Stimulated activated CD4-positive, alpha-beta T cell treated with anti-CD3 and anti-CD28 coated beads, Interleukin-12 subunit alpha, Interleukin-12 subunit beta, amount 100 ng/mL, for 4 hours (primary cell): ENCODE measurements at places on chromosomes 13 and 19.
A peak's percentile ranks its signal among the peaks of the same experiment; 100 is the strongest.

DNA sequence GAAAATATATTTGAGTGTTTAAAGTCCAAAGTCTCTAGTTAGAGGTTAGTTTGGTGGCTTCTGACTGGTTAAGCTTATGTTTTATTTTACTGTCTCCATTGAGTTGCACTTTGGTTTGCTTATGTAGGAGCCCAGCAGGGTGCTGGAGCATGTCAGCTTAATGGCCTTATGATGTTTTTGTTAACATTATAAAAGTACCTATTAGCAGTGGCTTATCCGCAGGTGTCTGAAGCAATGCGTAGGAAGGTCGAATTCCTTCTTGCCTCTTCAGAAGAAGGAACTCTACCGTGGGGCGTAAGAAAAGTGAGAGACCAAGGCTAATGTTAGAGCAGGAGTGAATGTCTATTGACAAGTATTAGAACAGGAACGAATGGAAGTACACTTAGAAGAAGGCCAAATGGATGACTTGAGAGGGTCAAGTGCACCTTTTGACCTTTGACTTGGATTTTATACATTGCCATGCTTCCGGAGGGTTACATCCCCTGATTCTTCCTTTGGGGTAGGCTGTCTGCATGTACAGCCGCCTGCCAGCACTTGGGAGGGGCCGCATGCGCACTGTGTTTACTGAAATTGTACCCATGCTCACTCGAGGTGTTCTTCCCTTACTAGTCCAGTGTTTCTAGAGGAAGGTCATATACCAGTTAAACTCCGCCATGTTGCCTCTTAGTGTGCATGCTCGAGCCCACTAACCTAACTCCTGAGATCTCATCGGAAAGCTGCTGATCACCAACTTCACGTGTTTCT lies 793.9 kb upstream of the PCDH9 start:
- DNase-seq = no peak

- DNase-seq = no peak
These were observed 32.7 kb downstream of the VSTM1 start for GRCh38 chr19:54030895-54031586.

DNA sequence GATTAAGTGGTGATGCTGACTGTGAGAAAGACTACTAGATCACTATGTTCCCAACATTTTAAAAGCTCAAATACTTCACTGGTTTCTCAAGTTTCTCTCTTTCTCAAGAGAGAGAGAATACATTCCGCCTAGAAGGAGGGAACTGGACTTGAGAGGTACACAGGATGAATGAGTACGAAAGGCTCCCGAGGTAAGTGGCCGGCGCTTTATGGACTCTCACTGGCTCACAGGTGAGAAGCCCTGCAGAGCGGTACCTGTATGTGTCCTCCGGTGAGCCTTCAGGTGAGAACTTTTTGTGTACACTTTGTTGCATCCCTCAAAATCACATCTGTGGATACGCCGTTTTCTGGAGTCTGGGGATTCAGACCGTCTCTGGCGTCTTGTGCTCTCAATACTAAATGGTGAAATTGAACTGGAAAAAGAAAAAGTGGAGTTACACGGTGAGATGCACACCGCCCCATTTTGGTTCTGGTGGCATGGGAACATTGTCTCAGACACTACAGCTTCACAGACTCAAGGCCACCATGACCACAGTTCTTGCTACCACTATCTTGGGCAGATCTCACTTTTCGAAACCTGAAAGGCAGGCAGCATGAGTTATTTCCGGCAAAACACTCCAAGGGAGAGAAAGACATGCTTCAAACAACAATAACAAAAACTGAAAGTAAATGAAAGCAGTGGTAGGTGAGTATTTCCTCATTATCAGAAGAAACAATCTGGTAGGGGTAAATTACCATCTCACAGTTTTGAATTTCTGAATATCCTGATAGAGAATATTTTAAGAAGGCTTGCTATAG lies 418.9 kb downstream of the KLF12 start:
- DNase-seq = peak; percentile 12

- DNase-seq = no peak
These were observed 14.9 kb upstream of the KIR3DL3 start for GRCh38 chr19:54709212-54709948.

- no peak for DNase-seq
These were observed 348.3 kb downstream of the LIG4 start for GRCh38 chr13:107866941-107867623.

DNA sequence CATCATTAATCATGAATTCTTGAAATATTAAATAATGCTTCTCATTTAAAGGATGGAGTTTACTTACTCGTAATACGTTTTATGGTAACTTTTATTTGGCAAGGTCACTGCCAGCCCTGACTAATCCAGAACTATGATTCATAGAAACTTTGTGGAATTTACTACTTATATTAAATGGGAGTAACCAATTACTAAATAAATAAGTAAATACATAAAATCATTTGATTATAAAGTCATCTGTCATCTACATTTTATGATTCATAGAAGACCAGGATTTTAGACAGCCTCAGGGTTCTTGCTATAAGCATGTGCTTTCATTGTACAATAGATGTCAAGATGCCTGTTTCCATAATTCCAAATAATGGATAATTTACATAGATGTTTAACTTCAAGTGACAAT lies 611.1 kb downstream of the TBC1D4 start:
- DNase-seq = no peak

DNA sequence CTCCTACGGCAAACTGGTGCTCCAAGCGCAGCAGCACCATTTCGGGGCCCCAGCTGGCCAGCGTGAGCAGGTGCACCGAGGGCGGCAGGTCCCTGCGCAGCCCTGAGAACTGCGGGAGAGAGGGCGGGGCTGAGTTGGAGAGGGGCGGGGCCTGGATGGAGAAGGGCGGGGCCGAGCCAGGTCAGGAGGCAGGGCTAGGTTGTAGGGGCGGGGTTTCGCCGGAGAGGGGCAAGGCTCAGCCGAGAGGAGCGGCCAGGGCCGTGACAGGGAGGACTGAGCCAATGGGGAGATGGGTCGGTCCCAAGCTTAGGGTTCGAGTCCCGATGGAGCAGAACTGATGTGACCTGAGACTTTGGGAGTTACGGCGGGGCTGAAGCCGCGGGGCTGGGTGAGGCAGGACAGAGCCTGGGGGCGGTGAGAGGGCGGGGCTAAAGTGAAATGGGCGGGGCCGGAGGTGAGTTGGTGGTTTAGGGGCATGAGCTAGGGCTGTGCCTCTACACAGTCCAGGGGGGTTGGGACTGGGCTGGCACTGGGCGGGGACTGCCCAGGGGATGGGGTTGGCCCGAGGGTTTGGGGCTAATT lies 19.0 kb downstream of the MAN2B1 start:
- DNase-seq = peak; percentile 26

- no peak for DNase-seq
These were observed 485 bp downstream of the CPAMD8 start for GRCh38 chr19:17025991-17026658.

DNA sequence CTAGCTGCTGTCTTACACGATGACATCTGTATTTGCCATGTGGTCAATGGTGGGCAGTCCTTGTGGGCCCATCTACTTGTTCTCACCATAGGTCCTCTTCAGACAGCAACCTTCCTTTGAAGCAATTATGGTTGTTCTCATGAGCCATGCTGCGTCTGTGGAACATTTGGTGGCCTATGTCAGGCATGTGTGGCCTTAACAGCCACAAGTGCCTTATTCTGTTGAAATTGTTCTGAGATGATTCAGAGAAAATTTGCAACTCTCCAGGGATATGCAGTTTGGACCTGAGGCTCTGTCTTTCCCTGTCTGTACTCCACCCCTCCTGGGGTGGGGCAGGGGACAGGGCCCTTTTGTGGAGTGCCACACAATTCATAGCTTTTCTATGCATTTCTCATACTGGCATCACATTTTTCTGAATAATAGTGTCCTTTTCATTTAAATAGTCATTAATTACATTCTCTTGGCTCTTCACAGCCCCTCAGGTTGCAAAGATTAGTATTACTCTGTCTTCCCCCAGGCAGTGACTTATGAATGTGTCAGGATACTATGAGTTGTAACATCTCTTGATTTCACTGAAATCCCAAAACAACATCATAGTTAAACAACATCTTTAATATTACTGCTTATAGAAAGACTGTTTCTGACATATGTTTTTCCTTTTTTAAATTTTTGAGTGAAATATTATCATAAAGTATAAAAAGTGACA lies 102.1 kb downstream of the ITGBL1 start:
- no peak for DNase-seq

DNA sequence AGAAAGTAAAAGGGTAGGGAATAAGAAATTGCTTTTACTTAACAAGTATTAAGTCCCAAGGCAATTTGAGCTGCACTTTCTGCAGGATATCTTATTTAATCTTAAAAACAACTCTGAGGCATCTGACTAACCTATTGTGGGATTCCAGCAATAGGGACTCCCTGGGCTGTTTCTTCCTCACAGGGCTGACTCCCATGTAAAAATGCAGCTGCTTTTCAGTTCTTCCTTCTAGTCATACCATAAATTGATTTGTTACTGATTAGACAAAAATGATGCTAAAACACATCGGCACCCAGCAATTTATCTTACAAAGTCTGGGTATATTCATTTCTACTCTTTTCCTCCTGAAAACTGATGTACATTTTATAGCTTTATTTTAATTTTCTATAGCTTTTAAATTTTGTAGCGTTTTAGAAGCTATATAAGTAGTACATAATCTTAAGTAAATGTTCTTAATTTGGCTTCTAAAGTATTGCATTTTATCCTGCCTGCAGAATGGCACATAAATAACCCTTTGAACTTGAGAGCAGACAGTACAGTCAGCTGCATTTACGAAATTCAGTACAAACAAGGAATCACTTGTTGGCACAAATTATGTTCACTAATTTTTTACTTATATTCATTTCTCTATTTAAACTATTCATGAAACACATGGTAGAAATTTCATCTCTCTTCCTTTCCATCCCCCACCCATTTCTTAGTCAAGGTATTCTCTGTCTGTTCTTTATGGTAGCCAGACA lies 102.4 kb upstream of the FRY start:
- DNase-seq = no peak

DNA sequence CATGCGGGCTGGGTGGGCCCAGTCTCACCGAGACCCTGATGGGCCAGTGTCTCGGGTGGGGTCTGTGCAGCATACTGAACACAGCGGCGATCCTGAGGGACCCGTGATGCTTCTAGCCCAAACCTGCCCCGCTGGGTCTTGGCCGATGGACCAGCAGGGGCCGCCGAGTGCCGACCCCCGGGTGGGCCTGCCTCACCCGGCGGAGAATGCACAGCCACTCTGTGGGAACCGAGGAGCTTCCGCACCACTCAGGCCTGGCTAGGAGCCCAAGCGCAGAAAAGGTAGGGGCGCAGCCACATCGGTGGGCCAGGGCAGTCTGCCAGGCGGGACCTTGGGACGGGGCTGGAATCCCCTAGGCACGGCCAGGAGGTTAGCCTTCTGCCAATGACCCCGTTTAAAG lies 72.6 kb downstream of the TEX26 start:
- DNase-seq = no peak

GRCh38 chr13:50780201-50781015 lies 63.1 kb downstream of the DLEU7 start:
- no peak for DNase-seq

DNA sequence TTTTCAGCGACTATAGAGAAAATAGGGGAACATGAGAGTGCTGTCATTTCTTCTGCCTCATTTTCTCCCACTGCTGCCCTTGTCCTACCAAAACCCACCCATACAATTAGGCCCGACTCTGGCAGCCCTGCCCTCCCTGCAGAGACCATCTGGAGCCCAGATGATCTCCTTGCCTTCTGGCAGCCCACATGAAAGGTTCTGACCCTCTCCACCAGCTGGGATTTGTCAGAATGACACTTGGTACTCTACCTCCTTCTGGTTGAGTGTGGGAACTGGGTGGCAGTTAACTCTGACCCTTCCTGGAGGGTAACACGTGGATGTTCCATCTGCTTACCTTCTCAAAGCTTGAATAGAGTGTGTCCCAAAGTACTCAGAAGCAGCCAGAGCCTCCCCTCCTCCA lies 21.0 kb upstream of the SIAH3 start:
- DNase-seq = no peak

GRCh38 chr19:33800012-33800680 lies 3.5 kb downstream of the KCTD15 start:
- DNase-seq = no peak

DNA sequence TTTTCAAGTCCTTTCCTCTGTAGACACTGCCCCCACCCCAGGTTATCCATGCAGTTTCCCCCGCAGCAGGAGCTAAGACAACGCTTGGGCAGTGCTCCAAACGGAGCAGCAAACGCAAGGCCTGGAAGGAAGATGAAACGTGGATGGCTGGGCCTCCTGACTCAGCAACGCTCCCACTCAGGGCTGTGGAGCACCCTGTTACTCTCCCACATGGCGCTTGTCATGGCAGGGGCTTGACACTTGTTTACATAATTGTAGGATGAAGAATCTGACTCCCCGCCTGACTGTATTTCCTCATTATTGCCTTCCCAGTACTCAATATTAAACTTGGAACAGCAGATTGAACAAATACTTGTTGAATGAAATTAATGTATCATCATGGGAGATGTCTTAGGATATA lies 799 bp upstream of the C1QTNF9B start:
- DNase-seq = no peak

- no peak for DNase-seq
These were observed 26.2 kb upstream of the OR7C2 start for GRCh38 chr19:14915116-14915515.

- no peak for DNase-seq
These were observed 27.6 kb downstream of the ZNF541 start for GRCh38 chr19:47545061-47545948.

- DNase-seq = peak; percentile 52
These were observed 6.4 kb downstream of the KLF16 start for GRCh38 chr19:1856698-1857603.

GRCh38 chr19:57382806-57383488 lies 6.7 kb upstream of the ZNF548 start:
- no peak for DNase-seq

DNA sequence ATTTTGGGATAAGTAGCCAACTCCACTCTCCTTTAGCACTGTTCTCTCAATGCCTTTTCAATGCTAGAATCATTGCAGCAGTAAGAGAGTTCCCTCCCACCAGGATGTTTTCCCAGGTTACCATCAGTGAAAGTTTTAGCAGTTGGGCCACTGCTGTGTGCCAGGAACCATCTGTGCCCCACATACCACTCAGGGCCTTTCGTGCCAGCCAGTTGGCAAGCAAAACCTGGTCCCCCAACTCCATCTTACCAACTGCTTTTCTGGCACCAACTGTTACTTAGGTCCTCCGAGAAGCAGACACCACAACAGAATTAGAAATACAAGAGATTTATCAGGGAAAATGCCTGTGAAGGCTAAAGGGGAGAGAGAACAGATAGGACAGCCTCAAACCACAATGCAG lies 533.4 kb upstream of the NBEA start:
- DNase-seq = no peak

DNA sequence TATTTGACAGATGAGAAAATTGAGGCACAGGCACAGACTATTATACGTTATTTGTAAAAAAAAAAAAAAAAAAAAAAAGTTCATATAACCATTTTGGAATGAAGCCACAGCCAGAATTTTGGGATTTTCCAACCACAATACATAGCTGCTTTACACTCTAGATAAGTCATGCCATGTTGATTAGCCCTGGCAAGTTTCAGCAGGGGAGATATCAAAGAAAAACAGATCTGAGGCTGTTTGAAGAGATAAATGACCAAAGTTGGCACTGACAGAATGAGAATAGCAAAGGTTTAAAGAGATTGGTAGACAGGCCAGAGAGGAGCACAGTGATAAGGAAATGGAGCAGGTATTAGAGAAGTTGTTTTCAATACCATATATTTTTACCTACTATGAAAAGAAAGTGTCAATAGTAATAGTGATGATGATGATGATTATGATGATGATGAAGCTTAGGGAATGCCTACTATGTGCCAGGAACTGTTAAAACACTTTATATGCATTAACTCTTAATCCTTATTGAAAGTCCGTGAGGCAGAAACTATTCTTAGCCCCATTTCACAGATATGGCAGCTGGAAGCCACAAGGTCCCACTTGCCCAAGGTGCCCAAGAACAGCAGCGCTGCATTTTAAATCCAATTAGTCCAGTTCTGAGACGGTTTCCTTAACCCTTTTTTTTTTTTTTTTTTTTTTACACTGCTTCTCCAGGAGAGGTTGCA lies 105.5 kb downstream of the MBNL2 start:
- no peak for DNase-seq
